Activated naive CD4-positive, alpha-beta T cell treated with anti-CD3 and anti-CD28 coated beads, Interleukin-2, amount 50 U/mL, for 72 hours (primary cell): ENCODE measurements at places on chromosomes 1 and 21. TPM values are rescaled to one million over a fixed set of nuclear protein-coding genes. Genes with fewer than 3 reads are reported as not detected.

DNA sequence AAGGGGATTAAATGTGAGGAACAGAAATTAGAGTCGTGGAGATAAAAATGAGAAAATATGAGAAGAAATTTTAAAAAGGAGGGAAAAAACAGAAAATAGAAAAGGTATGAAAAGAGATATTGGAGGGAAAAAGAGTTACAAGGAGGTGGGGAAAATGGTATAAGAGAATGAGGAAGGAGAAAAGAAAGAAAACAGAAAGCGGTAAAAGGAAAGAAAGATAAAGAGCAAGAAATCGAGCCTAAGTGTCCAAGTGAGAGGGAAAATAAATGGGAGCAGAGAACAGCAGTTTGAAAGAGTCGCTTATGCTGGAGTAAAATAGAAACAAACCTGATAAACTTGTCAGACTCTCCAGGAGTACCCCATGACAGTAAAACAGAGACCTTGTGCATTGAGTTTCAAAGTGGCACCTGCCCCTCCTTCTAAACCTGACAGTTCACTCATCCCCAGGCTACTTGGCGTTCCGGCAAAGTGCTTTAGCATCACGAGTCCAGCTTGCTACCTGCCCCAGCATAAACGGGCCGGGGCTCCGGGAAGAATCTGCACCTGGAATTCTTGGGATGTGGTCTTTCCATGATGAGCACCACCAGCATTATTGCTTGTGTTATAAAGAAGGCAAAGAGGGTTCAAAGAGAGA lies 585 bp downstream of the NEGR1 start:
- DNase-seq: no peak

- no peak for DNase-seq
Observed at GRCh38 chr1:158140764-158141192, 39.9 kb upstream of the CD1D start.

Gene HNRNPCL2
- not detected for total RNA-seq

Gene OXCT2
- total RNA-seq: 1.2 TPM
